ENCODE measurements at places on chromosomes 1 and 21. TPM values are rescaled to one million over a fixed set of nuclear protein-coding genes. Genes with fewer than 3 reads are reported as not detected.

DNA sequence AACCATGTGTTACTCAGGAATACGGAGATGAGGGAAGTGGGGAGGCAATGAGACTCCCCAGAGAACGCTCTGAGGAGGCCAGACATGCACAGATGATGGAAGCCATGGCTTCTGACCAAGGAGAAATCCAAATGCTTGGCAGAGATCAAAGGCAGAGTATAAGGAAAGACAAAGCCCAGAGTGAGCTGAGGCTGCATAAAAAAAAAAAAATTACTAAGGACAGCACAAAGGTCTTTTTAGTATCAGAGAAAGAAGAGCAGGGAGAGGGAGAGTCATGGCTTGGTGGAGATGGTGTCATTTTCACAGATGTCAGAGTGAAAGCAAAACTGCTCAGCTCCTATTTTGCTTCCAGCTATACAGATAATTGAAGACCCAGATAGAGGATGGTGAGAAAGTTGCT is 8.1 kb upstream of the NCF2 start:
- no peak for DNase-seq
- H3K4me1 ChIP-seq, result peaks cover 9% of the 10 kb centered on the region
- no peaks in the 10 kb centered on the region for H3K36me3 ChIP-seq
- no peak overlapping the region for H3K27ac ChIP-seq
- H3K4me3 ChIP-seq, result no peak overlapping the region
- no peaks in the 10 kb centered on the region for H3K27me3 ChIP-seq

DNA sequence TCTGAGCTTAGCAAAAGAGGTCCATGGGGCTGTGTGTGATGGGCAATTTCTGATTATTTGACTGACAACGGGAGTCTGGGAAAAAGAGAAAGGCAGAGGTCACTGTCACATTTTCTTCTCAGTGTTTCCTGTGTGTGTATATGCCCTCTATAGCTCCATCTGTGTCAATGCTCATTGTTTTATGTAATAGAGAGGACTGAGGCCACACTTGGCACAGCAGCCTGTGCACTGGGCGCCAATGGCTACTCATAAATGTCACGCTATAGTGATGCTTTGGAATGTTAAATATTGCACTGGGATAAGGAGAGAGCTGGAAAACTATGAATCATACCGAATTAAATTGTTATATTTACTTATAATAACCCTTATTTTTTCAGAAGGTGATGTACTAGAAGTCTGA is 365.4 kb downstream of the NEGR1 start:
- no peak for DNase-seq
- no peaks in the 10 kb centered on the region for H3K4me1 ChIP-seq
- H3K27ac ChIP-seq, result no peak overlapping the region
- H3K4me3 ChIP-seq, result no peak overlapping the region
- H3K36me3 ChIP-seq, result no peaks in the 10 kb centered on the region

GRCh38 chr21:30478004-30478403 is 2.2 kb downstream of the KRTAP19-1 start:
- no peaks in the 10 kb centered on the region for H3K4me1 ChIP-seq
- H3K36me3 ChIP-seq, result no peaks in the 10 kb centered on the region
- H3K4me3 ChIP-seq, result no peak overlapping the region
- no peak for DNase-seq
- H3K27ac ChIP-seq, result no peak overlapping the region

AIM2 gene
- 0.55 TPM for total RNA-seq

DNA sequence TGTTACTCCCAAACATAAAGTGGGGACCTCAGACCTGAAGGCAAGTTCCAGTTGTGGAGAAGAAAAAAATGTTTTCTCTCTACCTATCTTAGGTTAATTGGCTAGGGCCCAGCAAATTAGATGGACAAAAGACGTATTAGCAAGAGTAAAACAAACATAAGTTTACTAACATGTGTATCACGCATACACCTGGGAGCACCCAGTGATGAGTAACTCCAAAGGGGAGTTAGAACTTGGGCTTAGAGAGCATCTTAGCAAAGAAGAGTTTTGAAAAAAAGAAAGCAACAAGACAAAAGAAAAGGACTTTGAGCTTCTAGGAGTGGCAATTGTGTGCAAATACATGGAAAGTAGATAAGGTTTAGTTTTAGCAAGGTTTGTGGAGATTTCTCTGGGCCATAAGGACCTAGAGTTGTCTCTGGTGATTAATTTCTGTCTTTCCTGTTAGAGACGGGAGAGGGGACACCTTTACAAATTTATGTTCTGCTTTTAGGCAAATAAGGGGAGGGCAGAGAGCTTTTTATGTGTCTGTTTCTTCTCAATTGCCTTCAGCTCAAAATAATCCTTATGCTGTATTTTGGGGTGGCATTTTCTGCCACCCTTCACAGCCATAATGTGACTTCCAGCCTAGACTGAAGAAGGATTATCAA is 76.7 kb upstream of the PTGFRN start:
- H3K4me1 ChIP-seq, result no peaks in the 10 kb centered on the region
- DNase-seq, result no peak
- no peak overlapping the region for H3K27ac ChIP-seq
- H3K27me3 ChIP-seq, result no peaks in the 10 kb centered on the region

GRCh38 chr1:211739671-211740411 is 64.4 kb upstream of the NEK2 start:
- H3K4me1 ChIP-seq, result peaks cover 21% of the 10 kb centered on the region
- H3K4me3 ChIP-seq, result no peak overlapping the region
- no peak overlapping the region for H3K27ac ChIP-seq
- DNase-seq, result no peak

DNA sequence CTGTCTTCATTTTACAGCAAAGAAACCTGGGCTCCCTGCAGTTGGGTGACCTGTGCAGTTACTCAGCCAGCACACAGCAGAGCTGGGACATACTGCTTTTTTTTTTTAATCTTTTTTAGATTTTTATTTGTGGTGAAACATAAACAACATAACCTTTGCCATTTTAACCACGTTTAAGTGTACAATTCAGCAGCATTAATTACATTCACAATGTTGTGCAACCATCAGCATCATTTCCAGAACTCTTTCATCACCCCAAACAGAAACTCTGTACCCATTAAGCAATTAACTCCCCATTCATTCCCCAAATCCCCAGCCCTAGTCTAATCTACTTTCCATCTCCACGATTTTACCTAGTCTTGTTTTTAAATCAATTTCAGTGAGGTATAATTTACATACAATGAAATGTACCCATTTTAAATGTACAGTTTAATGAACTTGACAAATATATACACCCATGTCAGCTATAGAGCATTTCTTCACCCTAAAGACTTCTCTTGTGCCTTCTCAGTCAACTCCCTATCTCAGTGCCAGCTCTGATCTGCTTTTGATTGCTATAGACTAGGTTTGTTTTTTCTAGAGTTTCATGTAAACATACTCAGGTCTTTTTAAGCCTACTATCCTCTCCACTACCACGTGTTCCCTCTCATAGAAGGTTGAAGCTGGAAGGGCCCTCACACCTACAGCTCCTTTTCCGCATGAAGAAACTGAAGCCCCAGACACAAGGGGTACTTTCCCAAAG is 37.8 kb upstream of the C8B start:
- H3K27me3 ChIP-seq, result no peaks in the 10 kb centered on the region
- H3K27ac ChIP-seq, result no peak overlapping the region
- no peaks in the 10 kb centered on the region for H3K4me1 ChIP-seq
- no peak for DNase-seq

DNA sequence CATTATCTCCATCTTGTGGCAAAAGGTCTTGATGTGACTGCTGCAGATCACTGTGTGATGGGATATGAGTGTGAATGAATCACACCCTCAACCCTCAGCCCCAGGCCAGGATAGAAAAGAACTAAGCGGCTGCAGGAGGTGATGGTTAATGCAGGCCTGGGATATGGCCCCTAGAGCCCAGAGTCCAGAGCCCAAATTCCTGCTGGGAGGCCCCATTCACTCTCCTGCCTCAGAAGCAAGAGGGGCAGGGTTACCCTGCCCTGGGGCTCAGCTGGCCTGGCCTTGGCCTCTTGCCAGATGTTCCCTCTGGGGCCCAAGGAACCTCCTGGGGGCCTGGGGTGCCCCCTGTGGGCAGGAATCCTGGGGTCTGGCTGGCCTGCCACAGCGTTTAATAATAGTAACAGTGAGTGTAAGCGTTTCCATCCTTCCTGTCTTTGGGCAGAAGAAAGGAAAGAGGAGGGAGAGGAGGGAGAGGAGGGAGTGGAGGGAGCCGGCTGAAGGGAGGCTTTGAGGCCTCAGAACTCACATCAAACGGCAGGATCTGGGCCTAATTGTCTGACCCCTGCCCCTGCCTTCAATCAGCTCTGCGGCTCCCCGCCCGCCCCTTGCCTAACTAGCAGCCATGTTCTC is 26.2 kb downstream of the DMAP1 start:
- H3K27ac ChIP-seq, result peak overlapping the region; percentile 77
- no peak for DNase-seq
- no peaks in the 10 kb centered on the region for H3K4me1 ChIP-seq
- H3K27me3 ChIP-seq, result no peaks in the 10 kb centered on the region
- no peaks in the 10 kb centered on the region for H3K36me3 ChIP-seq

DNA sequence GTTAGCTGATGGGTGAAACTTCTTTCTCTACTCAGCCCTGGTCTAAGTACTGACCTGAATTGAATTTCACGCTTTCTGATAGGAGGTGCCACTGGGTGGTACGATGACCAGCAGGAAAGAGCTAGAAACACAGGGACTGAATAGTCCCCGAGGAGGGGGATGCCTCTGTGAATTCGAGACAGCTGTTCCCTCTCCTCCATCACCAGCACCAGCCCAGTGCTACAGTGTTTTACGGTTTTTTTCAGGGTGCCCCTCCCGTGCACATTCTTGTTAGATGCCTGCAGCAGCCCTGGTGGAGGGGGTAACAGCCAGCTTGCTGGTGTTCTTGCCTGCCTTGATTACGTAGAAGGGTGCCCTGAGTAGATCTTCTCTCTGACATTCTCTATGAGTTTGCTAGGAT is 7.1 kb downstream of the HUNK start:
- no peak overlapping the region for H3K27ac ChIP-seq
- no peaks in the 10 kb centered on the region for H3K36me3 ChIP-seq
- H3K4me3 ChIP-seq, result no peak overlapping the region
- H3K27me3 ChIP-seq, result no peaks in the 10 kb centered on the region
- no peak for DNase-seq

AGMAT gene
- total RNA-seq, result 2.3 TPM

RXFP4 gene
- not detected for total RNA-seq

- H3K4me3 ChIP-seq, result no peak overlapping the region
- DNase-seq, result no peak
- no peaks in the 10 kb centered on the region for H3K27me3 ChIP-seq
- no peak overlapping the region for H3K27ac ChIP-seq
Measured at GRCh38 chr1:217333939-217334338, 297.0 kb downstream of the GPATCH2 start.

- no peaks in the 10 kb centered on the region for H3K4me1 ChIP-seq
- H3K27me3 ChIP-seq, result peaks cover 5% of the 10 kb centered on the region
- no peak for DNase-seq
- H3K4me3 ChIP-seq, result no peak overlapping the region
Measured at GRCh38 chr1:172882791-172883386, 167.9 kb downstream of the TNFSF18 start.

DNA sequence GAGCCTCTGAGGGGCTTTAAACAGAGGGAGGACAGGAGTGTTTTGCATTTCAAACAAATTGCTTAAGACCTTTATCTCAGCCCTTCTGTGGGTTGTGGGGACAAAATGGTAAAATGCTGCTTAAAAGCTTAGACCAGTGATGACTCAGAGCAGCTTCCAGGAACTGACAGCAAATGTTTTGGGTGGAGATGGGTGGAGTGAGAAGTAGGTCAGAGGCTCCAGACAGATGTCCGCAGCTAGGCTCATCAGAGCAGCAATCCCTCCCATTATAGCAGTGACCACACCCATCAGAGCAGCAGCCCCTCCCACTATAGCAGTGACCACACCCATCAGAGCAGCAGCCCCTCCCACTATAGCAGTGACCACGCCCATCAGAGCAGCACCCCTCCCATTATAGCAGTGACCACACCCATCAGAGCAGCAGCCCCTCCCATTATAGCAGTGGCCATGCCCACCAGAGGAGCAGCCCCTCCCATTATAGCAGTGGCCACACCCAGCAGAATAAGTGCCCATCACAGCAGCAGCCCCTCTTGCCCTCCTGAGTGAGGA is 532.2 kb downstream of the MATN1 start:
- no peak overlapping the region for H3K4me3 ChIP-seq
- peaks cover 5% of the 10 kb centered on the region for H3K4me1 ChIP-seq
- no peaks in the 10 kb centered on the region for H3K27me3 ChIP-seq
- DNase-seq, result peak; percentile 30

DNA sequence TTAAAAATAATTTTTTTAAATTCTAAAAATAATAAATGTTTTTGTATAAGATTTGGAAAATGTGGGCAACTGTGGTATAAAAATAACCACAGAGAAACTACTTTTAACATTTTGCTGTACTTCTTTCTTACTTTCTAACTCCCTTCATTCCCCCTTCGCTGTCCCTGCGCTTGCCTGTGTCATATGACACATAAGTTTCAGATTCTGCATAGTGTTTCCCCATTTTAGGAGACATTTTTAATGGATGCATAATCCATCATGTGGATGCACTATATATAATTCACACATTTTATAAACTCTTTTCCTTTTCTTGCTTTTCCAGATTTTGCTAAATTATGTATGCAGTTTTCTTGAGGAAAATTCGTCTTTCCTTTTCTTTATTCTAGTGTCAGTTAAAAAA is 16.3 kb downstream of the ATG4C start:
- H3K4me1 ChIP-seq, result peaks cover 8% of the 10 kb centered on the region
- H3K36me3 ChIP-seq, result no peaks in the 10 kb centered on the region
- no peak overlapping the region for H3K27ac ChIP-seq

DNA sequence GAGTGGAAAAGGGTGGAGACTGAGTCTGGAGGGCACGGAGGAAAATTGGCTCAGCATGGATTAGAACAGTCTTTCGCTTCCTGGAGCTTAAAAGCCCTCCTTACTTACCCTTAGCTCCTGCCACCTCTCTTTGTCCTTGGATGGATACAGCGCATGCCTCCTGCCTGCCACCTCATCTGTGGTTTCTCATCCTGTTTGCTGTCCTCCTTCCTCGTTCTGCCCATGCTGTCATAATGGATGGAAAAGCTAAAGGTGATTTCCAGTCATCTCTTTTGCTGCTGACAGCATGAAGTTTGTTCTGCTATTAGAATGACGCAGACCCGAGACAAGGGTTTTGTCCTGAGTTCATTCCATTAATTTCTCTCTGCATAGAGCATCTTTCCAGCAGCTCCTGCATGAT is 425.9 kb downstream of the KIF26B start:
- no peak for DNase-seq
- no peaks in the 10 kb centered on the region for H3K4me1 ChIP-seq
- H3K27me3 ChIP-seq, result no peaks in the 10 kb centered on the region
- no peak overlapping the region for H3K4me3 ChIP-seq

DNA sequence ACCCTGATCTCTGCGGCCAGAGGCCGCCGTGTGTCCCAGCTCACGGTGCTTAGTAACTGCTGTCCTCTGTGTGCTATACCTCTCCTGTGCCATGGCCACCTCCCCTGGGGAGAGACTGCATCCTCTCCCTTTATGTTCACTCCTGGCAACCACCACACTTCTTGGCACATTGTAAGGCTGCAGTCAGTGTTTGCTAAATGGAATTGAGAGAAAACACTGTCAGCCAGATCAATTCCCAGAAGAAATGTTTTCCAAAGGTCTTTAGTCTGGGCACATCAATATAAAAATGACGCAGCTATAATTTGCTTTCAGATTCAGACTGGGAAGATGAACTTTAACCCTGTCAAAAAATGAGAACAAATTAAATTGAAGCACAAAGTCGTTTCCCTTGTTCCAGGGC is 96.8 kb downstream of the BEND5 start:
- peaks cover 28% of the 10 kb centered on the region for H3K4me1 ChIP-seq
- H3K36me3 ChIP-seq, result no peaks in the 10 kb centered on the region
- no peak overlapping the region for H3K27ac ChIP-seq
- H3K27me3 ChIP-seq, result no peaks in the 10 kb centered on the region
- no peak for DNase-seq

S100A8 gene
- 72.2 TPM for total RNA-seq

Data from adrenal gland (tissue), 19 donors.